Substantia nigra (tissue), 51 donors: ENCODE measurements at places on chromosomes 2 and 18.

DNA sequence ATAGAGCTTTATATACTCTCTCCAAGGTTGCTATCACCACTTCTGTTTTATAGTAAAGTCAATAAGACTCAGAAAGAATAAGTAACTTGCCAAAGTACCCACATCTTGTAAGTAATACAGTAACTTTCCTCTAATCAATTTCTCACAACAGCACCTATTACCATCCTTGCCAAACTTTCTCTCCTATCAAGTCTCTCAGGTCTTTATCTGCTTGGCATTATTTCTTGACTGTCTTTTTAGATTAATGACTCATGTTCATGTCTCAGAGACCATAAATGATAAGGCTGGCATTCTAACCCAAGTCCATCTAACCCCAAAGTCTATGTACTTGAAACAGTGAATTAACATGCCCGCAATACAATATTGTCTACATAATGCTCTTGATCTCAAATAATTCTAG, 618.0 kb upstream of the ZEB2 start:
- DNase-seq: no peak

- no peak for DNase-seq
Measured at GRCh38 chr18:72868585-72869225, 918 bp upstream of the NETO1 start.

DNA sequence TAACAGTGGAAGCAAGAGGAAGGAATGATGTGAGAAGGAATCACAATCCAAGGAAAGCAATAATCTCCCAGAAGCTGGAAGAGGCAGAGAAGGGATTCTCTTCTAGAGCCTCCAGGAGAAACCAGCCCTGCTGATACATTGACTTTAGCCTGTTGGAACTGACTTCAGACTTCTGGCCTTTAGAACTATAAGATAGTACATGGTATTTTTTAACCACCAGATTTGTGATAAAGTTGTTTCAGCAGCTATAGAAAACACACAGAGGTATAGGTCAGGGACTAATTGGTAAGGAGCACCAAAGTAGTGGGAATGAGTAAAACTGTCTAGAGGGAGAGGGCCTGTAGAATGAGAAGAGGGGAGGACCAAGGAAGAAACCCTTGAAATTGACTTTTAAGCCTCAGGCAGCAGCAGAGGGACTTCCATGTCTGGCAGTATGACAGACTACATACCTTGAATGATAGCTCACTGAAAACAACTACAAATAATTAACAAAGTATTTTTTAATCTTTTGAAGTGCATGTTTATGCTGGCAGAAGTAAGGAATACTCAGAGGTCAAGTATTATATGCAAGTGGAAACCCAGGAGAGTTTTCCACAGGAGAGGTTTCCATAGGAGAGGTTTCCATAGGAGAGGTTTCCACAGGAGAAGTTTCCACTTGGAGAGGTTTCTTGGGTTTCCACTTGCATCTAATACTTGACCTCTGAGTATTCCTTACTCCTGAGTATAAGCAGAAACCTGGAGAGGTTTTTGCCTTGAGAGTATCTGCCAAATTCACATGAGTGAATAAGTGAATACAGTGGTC, 33.8 kb upstream of the TMEM17 start:
- no peak for DNase-seq

- no peak for DNase-seq
Measured at GRCh38 chr18:47815486-47816270, 114.8 kb downstream of the SMAD2 start.

GRCh38 chr18:70288851-70289328, at the start of gene SOCS6:
TSS of gene SOCS6 (plus strand) at chr18:70289045. CDS start at chr18:70324669, 35,624 bp downstream.
- peak; percentile 27 for DNase-seq

DNA sequence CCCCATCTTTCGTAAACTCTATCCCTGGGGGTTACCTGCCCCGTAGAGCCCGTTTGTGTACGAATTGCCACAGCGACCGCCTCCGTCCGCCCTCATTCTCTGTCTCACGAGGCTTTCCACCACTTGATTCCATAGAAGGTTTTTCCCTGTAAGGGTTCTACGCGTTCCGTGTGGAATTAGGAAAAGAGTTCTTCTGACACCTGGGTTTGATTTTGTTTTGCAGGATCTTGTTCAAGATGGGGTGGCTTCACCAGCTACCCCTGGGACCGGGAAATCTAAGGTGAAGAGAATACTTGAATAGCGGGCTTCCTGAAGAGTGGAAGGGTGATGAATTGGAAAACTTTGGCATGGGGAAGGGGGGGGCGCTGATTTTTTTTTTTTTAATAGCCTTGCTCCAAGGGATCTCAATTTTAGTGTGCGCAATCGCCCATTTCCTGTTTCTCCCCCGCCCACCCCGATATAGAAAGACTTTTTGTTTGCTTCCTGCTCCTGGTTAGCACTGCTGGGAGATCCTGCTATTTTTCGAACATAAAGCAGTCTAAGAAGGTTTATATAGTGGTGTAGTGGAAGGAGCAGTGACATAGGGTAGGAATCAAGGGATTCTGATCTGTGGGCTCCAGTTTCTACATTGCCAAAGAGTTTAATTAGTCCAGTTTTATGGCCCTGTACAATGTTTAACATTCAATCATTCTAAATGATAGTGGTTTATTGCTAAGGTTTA, 564 bp downstream of the GCC2 start:
- no peak for DNase-seq

GRCh38 chr18:4405965-4406364, 49.1 kb downstream of the DLGAP1 start:
- no peak for DNase-seq

GRCh38 chr2:221197225-221197856, 374.8 kb downstream of the EPHA4 start:
- no peak for DNase-seq

GRCh38 chr18:27400001-27400400, 214.9 kb upstream of the CHST9 start:
- DNase-seq: no peak

- DNase-seq: no peak
Measured at GRCh38 chr2:235852526-235852920, 315.7 kb downstream of the GBX2 start.

GRCh38 chr2:157254041-157254440, 3.5 kb upstream of the GALNT5 start:
- no peak for DNase-seq

GRCh38 chr2:198054299-198054698, 249.9 kb downstream of the PLCL1 start:
- no peak for DNase-seq

DNA sequence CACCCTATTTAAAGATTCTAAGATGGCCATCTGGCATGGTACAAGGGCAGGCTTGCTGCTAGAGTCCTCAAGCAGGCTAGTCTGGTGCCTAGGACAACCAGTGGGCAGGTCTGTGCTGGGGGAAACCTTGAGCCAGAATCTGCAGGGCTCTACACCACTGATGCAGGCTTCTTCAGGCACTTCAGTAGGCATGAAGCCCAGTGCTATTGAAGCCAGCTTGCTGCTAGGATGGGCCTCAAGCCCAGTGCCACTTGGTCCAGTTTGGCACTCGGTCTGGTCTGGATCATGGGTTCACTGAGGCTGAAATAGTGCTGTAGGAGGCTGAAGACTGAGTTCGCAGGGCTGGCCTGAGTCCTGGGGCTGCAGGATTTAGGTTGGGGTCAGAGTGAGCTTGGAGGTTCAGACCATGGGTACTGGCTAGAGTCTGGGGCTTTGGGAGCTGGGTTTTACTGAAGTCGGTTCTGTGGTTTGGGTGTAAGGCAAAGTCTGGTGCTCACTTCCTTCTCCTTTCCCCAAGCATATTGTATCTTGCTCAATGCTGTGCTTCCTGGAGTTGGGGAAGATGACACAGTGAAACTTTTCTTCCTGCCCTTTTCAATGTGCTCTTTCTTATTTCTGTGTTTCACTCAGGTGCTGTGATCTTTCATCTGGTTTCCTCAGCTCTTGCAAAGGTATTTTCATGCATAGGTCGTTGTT, 41.2 kb downstream of the SP100 start:
- DNase-seq: no peak

DNA sequence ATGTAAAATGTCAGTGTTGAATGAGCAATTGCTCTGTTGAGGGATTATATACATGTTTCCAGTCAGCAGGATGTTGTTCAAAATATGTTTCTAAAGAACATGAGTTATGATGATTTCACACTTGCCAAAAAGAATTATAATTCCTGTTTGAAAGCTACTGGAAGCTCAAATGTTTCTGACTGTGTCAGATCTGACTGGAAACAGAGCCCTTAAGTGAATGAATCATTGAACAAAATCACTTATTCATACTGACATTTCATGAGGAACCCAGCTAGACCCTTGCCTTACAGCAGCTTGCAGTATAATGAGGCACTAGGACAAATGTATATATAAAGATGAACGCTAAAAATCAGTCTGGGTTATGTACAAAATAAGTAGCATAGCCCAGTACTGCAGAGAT, 35.4 kb upstream of the ITGAV start:
- DNase-seq: no peak

- DNase-seq: no peak
Measured at GRCh38 chr2:163389838-163390237, 346.0 kb downstream of the FIGN start.

DNA sequence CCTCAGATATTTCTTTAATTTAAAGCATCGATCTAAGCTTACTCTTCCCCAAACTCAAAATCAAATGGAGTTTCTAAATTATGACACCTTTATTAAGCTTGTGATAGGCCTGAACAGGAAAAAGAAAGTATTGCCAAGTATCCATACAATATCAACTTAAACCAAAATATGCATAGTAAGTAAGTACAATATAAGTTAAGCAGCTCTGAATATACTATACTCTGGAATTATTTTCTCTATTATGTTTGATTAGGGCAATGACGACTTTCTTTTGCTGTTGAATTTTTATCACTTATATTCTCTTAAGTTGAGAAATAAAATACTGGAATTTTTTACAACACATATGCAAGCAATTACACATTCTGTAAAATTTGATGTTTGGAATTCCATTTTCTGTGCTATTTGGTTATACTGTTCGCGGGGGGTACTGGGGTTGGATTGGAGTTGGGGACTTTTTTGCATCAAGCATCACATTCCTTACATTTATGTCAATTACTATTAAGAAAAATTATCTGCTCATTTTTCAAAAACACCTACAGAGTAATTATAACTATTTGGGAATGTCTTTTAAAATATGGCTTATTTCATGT, 2.2 kb downstream of the COL5A2 start:
- DNase-seq: no peak

DNA sequence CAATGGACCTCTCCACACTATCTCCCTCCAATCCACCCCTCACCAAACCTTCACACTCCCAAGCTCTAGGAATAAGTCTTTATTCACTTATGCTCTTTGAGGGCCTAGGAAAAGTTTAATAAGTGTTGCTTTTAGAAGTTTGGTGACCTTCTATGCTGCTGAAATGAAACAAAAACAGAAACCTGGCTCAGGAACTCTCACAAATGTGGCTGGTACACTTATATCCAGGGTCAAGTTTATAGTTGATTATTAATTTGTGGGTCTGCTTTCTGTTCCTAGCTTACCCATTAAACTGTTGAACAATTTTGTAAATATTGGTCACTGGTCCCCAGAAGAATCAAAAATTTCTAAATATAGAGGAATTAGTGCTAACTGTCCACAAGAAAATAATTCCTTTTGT, 14.2 kb upstream of the ANKRD44 start:
- no peak for DNase-seq

GRCh38 chr2:224379986-224380385, 21.9 kb downstream of the FAM124B start:
- DNase-seq: no peak

- DNase-seq: no peak
Measured at GRCh38 chr18:23719634-23720201, 30.5 kb downstream of the LAMA3 start.

DNA sequence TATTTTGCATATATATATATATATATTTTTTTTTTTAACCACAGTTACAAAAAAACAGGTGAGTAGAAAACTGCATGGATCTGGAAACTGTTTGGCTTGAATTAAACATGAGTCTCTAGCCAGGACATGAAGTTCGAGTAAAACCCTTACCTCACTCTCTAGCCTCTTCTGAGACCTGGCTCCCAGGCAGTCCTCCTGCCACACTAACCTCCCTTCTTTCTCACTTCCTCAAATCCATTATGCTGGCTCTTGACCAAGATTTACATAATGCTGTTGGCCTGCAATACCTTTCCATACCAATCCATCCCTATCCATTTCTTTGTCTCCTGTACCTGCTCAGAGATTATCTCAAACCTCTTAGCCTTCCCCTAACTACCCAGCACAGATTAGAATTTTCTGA, 34.0 kb downstream of the PIGN start:
- DNase-seq: no peak
